ENCODE measurements at places on chromosomes 1 and 21.

DNA sequence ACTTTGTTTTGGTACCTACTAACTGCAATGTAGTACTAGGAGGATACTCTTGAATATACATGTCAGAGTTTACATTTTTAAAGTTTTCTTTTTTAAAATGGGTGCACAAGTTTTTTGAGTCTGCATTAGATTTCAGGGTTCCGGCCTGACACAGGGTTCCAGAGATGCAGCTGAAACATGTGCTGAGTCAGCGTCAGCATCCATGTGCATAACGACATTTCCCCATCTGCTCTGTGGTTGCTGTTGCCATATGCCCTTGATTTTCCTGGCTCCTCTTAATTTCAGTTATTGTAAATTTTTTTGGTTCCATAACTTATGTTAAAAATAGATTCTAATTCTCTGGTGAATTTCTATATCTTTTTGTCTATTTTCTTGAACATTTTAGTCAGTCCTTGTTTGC lies 12.3 kb upstream of the METTL13 start:
- DNase-seq: no peak

DNA sequence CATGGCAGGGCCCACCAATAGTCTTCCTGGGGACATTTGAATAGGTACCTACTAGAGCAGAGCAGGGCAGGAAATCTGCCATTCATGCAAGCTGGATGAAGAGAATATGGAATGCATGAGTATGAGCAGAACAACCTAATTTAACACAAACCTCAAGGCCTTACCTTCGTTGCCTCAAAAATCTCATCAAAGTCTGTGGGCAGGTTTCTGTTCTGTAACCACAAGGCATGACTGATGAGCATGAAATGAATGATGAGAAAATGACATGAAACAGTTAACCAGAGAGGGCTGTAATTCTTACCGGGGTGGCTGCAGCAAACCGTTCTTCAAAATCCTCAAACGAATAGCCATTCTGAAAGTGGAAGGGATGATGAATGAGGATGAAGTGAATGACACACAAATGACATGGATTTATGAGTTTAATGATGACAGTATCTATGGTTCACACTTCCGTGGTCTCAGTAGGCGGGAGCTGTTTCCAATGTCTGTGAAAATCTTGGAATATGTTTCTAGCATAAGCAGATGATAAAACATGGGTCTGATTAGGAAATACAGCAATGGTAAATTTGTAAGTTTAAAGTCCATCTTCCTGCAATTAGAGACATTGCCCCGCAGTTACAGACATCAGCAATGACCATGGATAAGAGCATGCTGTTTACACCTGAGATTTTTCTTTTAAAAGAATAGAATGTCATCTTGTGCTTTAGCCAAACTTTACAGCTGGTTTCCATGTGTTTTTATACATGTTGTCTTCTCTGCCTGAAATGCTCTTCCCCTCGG lies 67.6 kb upstream of the C8B start:
- DNase-seq: peak; percentile 48

DNA sequence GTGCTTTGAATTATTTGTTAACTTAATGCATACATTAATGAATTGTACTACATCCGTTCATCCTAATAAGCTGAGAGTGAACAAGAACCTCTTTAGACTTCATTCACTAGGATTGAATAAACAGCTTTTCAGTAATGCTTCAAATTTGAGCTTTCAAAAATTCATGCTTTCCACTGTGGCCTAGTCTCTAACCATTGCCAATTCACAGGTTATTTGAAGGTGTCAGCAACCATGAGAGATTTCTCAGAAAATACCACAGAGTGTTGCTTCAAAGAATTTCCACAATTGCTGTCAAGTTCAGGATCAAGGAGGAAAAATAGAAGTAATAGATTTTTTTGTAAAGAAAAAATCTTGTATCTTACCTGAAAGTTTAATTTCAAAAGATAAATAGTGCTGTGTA lies 72.7 kb downstream of the AK5 start:
- DNase-seq: no peak

DNA sequence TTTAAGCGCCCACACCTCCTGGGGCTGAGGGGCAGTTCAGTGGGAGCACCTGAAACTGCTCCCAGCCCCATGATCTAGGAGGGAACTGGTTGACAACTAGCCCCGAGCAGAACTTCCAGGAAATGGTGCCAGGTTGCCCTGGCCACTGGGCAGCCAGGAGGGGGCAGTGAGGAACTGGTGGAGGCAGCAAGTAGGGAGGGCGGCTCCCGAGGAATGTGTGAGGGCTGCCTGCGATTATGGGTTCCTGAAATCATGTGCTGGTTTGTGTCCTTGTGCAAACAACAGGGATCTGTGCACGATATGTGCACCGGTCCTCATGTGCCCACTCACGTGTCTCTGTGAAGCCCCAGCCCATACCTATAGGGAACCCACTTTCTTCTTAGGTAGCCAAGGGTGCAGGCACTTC lies 9.9 kb downstream of the GPR3 start:
- no peak for DNase-seq

- DNase-seq: no peak
Measured at GRCh38 chr1:84344286-84344685, 42.8 kb downstream of the SAMD13 start.

GRCh38 chr21:33023574-33024200 lies 2.0 kb upstream of the OLIG2 start:
- no peak for DNase-seq

DNA sequence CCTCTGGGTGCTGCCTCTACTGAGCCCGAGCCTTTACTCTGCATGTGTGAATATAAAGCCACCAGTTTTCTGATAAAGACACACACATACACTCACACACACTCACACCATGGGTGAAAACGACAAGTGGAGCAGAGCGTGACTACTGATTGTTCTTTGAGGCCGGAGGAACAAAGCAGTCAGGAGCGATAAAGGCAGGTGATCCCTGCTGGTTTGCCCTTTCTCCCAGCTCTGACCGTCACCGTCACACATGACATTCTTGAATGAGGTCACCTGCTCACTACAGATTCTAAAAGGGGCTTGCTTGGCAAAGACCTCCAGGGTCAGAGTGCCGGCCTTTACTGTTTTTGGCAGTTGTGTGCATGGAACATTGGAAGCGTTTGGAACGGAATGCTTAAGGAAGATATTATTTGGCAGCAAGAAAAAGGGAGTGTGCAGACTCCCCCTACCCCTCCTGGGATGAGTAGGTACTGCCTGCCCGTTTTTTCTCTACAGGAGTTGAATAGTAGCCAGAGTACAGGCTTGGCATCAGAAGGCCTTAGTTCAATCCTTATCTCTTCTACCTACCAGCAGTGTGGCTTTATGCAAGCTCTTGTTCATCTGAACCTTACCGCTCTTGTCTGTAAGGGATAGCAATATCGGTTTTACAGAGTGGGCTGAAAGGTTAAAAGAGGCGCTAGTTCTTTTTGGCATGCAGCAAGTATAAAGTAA lies 79.7 kb downstream of the PBX1 start:
- DNase-seq: no peak

- no peak for DNase-seq
Measured at GRCh38 chr1:87642581-87643221, 314.0 kb downstream of the LMO4 start.

GRCh38 chr1:202046227-202046626 lies 35.8 kb downstream of the ELF3 start:
- no peak for DNase-seq

- DNase-seq: no peak
Measured at GRCh38 chr1:101360506-101360905, 123.7 kb downstream of the S1PR1 start.

- no peak for DNase-seq
Measured at GRCh38 chr1:189424746-189425331, 1052.8 kb downstream of the BRINP3 start.

DNA sequence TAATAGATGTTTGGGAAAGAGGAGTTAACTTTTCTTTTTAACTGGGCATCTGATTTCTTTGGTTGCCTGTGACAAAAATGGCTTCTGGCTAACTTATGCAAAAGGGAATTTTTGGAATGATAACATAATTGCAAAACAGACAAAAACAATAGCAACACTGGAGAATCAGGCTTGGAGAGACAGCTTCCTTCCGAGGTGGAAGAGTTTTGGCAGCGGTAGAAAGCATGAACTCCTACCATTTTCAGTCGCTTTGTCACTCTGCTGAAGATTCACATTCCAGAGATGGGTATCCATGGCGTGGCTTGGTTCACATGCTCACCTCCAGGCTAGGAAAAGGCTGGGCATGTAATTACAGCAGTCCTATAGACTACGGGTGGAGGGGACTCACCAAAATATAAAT lies 17.2 kb upstream of the FGGY start:
- no peak for DNase-seq

GRCh38 chr1:78526496-78526895 lies 35.7 kb downstream of the PTGFR start:
- DNase-seq: no peak

- DNase-seq: no peak
Measured at GRCh38 chr1:163876546-163876945, 554.8 kb downstream of the NUF2 start.

DNA sequence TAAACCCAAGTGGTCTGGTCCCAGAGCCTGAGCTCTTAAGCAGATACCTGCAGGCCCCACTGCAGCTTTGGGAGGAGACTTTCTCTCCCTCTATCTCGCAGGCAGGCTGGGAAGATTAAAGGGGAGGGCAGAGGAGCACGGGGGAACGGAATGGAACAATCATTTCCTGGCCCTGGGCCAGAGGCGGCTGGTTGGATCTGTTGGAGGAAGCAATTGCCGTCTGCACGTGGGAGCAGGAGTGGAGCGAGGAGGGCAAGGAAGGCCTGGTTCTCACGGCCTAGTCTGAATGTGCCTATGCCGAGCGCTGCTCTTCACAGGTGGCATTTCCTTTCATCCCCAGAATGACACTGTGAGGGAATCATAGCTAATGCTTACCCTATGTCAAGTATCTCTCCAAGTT lies 23.7 kb downstream of the NKAIN1 start:
- no peak for DNase-seq

GRCh38 chr1:234886081-234886984 lies 242.3 kb downstream of the TOMM20 start:
- DNase-seq: no peak

GRCh38 chr1:186541003-186541402 lies 80.1 kb upstream of the PDC start:
- no peak for DNase-seq

GRCh38 chr1:237105826-237106225 lies 63.8 kb downstream of the RYR2 start:
- DNase-seq: no peak

DNA sequence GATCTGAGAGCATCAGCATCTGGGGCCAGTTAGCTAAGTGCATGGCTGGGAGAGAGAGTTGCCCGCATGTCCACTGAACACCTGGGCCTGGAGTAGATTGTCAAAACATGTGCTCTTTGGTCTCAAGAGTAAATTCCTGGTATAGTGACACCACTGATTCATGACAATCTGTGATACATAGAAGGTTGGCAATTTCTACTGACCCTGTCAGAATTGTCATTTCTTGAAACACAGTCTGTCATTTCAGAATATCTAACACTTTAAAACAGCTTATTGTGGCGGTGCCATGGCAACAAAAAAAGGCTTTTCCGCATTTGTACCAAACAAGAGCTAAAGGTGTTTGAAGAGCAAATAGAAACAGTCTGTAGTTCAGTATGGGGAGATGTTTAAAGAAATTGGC lies 186.4 kb upstream of the FAM78B start:
- no peak for DNase-seq

DNA sequence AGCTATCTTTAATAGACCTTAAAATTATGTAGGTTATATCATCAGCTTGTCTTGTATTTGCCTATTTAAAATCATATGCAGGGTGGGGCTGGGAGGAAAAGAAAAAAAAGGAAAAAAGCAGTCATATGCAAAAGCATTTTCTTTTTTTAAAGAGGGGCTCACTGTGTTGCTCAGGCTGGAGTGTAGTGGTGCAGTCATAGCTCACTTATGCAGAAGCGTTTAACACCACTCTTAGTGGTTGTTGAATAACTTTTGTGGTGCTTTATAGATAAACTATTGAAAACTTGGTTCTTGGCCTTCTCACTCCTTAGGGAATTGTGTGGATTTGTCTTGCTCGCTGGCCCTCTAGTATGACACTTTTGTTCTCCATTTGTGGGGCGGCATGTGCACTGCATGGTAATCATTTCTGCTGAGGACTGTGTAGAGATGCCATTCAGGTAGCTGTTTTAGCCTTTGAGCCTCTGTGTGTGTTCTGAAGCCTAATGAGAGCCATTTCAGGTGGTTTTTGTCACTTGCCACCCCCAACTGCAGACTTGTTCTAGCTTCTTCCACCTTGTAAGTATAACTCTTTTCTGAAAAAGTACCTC lies 77.8 kb downstream of the KIF1B start:
- no peak for DNase-seq

DNA sequence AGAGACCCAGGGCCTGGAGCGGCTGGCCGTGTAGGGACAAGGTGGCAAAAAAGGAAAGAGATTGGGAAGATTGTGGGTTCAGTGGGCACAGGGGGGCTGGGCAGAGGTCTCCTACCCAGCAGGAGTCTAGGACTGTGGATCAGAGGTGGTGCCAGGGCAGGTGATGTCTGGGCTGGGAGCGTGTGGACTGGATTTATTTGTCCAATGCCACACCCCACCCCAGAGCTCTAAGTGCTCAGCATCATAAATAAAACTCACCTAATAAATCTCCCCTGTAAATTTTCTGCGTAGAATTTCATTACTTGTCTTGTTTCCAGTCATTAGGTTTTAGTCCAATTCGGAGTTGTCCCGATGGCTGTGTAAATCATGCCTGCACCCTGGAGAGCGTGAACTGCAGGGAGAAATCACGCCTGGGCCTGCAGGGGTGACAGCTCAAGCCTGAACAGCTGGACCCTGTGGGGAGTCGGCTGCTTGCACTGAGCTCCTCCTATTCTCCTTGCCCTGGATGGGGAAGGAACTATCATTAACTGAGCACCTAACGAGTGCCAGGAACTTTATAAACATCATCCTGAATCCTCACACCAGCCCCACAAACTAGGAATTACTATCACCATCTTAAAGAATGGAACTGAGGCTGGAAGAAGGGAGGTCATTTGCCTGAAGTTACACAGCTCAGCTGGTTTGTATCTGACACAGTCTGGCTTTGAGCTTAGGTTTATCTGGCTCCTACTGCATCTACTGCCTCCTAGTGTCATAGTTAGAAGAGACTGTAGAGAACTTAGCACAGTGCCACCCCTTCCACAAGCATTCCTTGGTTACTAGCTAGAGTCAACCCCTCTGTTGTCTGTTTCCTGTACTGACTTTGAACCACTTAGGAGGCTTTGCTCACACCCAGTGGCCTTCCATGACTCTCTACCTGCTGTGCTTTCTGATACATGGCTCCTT lies 25.0 kb upstream of the POU3F1 start:
- DNase-seq: peak; percentile 28

DNA sequence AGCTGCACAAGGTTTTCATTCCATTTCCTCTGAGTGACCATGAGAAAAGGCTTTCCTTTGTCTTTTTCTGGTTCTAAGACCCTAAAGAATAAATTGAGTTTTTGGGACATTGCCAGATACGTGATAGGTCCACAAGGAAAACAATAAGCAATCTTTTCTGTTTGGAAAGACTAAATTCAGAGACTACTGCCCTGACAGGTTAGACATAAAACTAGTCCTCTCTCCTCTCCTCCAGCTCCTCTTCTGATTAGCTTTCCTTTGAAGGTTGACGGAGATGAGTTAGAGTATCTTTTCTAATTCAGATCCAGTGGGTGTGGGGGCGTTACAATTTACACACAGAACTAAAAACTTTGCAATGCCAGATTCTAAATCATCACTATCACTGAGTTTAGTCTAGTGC lies 57.8 kb upstream of the C1orf53 start:
- no peak for DNase-seq

All from Jurkat, Clone E6-1 (cell line).